ENCODE measurements at places on chromosomes 2 and 18.

DNA sequence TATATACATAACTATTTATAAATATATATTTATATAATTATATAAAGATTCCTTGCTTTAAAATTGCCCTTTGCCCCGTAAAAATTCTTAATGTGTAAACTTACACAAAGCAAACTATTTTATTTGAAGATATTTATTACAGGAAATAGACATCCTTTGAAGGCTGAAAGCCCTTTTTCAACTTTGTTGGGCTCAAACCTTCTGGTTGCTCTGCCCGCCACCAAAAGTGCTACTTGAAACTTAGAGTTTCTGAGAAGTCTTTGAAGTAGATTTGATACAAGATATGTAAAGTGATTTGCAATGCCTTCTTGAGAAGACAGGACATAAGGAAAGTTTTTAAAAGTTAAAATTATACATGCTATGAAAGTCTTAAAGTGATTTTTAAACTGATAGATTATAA is 36.6 kb upstream of the METAP1D start:
- DNase-seq, result no peak

- peak; percentile 31 for DNase-seq
Measured at GRCh38 chr2:197255543-197255942, 55.0 kb downstream of the ANKRD44 start.

- DNase-seq, result no peak
Measured at GRCh38 chr2:479490-480176, 191.7 kb upstream of the ALKAL2 start.

- DNase-seq, result no peak
Measured at GRCh38 chr2:2536416-2537056, 205.5 kb upstream of the MYT1L start.

DNA sequence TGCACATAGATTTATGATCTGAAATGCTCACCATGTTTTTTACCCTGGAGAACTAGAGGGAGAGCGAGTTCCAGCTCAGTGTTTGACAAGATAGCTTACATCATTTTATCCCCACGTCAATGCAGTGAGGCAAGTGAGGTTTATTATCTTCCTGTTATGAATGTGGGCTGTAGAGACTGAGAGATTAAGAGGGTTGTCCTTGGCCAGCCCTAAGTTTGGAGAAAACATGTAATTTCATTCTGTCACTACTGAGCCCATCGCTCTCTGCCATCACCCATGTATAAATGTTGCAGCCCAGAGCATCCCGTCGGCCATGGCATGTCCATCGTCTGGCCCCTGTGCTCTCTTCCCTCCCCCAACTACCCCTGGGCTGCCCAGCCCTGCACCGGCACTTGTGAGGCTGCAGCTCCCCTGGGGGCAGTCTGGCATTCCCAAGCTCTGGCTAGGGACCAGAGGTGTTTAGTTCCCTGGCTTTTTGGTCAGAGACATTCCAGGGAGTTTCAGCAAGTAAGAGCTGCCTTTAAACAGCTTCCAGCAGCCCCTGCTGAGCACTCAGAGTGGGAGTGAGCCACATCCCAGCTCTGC is 136.7 kb downstream of the ANTXR1 start:
- DNase-seq, result no peak

DNA sequence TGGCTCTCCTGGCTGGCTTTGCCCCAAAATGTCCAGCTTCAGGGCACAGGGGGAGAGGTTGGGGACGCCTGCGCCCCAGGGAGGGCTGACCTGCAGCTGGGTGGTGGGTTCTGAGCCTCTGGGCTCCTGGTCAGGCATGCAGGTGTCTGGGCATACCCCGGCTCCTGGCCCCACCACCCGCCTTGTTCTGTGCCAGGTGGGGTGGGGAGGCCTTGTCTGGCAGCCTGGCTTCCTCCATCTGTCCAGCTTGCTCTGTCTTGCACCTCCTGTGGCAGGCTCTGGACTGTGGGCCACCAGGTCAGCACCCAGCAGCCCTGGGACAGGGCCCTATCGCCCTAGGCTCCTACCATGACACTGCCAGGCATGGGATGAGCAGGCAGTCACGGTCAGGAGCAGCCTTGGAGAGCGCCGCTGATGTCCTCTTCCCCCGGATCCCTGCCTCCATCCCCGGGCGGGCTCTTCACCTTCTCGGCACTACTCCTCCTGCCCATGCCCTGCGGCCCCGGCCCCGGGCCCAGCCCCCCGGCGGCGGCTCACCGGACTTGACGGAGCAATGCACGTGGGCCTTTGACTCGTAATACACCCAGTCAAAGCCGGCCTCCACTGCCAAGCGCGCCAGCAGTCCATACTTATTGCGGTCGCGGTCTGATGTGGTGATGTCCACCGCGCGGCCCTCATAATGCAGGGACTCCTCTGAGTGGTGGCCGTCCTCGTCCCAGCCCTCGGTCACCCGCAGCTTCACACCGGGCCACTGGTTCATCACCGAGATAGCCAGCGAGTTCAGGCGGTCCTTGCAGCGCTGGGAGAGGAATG is 3.6 kb downstream of the IHH start:
- DNase-seq, result no peak

DNA sequence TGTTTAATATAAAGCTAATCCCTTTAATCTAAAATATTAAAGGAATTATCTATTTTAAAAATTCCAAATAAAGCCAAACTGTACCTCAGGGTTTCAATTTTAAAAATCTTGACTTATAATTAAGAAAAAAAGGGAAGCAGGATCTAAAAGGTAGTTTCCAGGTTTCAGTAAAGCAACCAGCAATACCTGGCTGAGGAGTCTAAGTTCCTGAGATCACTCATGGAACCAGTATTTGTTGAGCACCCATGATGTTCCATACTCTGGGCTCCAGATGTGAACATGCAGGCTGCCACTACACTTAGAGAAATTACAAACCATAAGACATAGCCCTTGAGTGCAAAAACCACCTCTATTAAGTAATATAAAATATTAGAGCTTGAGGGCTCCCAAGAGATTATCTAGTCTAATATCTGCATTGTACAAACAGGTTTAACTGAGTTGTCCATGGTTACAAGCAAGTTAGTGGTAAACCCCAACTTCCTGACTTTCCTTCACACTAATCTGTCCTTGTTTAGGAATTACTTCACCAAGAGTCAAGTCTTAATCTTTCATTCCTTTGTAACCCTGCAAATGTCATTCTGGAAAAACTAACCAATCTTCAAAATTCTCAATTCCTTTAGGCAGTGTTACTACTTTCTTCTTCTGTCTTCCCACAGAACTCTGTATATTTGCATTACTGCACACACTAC is 49.2 kb downstream of the CLASP1 start:
- DNase-seq, result no peak

GRCh38 chr2:135667045-135667444 is 74.6 kb upstream of the UBXN4 start:
- no peak for DNase-seq

GRCh38 chr18:24726727-24727492 is 266.5 kb downstream of the HRH4 start:
- DNase-seq, result peak; percentile 13

DNA sequence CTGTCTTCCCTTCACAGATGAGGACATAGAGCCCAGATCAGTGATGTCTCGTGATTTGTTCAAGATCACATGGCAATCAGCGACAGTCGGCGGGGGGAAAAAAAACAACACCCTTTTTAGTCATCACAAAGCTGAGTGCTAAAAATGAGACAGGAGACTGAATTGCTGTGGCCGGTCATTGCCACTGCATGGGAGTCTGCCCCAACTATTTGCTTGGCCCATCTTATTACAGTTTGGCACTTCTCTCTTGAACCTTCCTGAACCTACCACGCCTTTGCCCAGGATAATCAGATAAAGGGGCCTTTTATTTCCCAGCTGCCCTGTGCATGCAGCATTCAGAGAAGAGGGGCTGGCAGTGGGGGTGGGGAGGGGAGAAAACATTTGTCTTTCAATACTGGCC is 42.7 kb downstream of the SETBP1 start:
- no peak for DNase-seq

DNA sequence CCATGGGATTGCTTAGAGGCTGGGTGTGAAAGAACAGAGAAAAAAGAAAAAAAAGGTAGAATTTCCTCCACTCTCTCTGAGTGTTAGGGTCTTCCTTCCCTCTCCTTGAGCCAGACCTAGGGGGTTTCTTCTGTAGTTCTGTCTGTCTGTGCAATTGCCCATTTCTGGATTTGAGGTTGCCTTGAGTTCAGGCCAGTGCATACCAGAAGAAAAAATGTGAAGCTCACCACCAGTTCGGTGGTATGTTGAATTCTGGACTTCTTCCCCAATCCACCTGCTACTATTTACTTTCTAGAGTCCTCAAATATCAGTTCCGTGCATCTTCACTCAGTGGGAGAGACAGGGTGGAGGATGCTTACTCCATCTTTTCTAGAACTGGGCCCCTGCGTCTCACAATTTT is 15.3 kb upstream of the SELENOI start:
- no peak for DNase-seq

- DNase-seq, result no peak
Measured at GRCh38 chr18:76363436-76364120, 131.5 kb downstream of the ZNF516 start.

- no peak for DNase-seq
Measured at GRCh38 chr2:15780912-15781574, 159.3 kb upstream of the MYCN start.

DNA sequence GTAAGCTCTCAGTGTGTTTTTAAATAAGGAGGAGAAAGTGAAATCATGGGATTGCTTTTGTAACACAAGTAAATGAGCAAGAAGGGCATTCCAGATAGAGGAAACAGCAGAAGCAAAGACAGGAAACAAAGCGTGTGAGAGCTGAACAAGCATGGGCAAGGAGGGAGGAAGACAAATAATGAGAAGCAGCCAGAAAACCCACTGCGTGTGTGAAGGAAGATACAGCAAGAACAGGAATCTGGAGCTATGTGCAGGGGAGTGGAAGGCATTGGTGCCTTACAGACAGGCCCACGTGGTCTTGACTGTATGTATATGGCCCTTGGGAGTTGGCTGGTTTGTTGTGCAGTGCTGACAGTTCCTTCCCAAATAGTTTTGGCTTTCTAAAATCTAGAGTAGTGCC is 88.6 kb downstream of the AAK1 start:
- no peak for DNase-seq

DNA sequence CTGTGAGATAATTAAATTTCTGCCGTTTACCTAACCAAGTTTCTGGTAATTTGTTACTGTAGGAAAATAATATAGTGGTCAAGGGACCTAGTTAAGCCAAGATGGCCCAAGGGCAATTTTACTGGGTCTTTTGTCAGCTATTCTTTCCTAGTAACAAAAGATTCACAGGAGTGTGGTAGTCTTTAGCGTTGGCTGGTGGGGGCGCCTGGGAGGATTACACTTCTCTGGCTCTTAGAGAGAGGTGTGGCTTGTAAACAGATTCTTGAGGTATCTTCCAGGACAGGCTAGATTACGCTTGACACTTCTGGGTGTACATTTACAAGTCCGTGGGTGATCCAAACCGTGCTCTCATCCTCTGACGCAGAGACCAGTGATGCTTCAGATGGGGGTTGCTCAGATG is 3.3 kb upstream of the ACOXL start:
- no peak for DNase-seq

GRCh38 chr2:209633911-209634310 is 137.7 kb upstream of the UNC80 start:
- DNase-seq, result no peak

DNA sequence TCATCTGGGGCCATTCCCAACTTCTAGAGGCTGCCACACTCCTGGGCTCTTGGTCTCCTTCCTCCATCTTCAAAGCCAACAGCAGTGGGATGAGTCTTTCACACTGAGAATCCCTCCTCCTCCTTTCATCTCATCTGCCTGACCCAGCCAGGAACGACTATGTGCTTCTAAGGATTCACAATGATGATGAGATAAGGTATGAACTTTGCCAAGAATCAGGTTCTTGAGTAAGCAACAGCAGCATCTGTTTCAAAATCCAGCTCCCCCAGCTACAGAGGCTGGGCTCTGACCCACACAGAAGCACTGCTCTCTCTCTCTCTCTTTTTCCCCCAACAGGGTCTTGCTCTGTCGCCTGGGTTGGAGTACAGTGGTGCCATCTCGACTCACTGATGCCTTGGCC is 46.4 kb downstream of the TIMM21 start:
- DNase-seq, result no peak

DNA sequence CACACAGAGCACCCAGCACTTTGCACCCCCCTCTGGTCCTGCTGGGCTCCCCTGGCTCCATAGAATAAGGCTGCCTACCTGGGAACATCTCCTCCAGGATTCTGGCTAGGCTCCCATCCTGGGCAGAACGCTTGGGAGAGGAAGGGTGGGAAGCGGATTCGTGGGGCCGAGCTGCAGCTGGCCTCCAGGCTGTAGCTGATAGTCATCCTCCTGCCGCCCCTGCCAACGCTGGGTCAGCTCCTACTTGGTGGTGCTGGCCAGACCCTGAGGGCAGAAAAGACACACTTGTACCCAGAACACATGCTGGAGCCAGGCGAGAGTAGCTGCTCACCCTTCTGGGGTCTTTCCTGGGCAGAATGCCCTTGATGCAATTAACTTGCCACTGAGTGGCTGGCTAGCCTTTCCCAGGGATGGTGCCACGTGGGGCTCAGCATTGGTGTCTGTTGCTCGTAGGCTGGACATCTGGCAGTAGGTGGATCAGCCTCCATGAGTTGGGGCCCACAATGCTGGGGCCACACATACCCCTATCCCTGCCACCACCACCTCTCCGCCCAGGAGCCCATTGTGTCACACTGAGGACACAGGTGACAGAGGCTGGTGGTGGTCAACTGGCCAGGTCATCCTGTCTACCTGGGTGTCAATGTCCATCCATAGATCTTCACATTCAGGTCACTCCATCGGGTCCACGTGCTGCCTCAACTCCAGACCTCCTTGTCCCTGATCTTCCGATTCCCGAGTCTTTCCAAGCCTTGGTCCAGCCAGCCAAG is 112.8 kb downstream of the NDUFA10 start:
- no peak for DNase-seq

GRCh38 chr2:50116096-50117010 is 915.6 kb downstream of the NRXN1 start:
- DNase-seq, result no peak

- no peak for DNase-seq
Measured at GRCh38 chr2:155412598-155412997, 714.1 kb downstream of the KCNJ3 start.

DNA sequence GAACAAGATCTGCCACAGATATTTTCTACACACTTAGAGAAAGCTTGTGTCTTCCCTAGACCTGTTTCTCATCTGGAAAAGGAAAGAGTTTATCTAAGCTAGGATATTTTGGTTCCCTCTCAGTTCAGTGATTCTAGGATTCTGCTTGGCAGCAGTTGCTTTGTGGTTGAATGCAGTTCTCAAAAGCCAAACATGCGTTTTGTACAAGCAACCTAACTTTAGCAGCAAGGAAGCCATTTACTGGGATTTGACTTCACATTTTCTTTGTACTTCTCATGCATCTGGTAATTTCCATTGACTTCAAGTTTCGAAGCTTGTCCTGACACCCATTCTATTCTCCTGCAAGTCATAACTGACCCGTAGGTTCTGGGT is 33.3 kb downstream of the VSNL1 start:
- DNase-seq, result no peak

DNA sequence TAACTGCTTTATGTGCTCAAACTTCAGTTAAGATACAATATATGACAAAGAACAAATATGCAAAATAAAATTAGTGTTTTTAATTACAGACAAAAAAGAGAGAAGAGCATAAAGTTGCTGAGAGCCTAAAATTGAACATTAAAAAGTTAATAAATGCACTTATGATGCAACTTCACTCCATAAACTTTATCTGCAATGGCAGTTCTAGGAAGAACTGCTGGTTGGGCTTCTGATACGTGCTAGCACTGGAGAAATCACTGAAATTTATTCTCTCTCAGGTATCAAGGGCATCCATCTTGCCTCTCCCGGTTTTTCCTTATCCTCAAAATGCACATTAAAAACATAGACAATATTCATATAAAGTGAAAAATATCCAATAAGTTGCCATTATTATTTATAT is 35.7 kb downstream of the MYO3B start:
- no peak for DNase-seq
